Suppressor macrophage treated with lipopolysaccharide for 4 hours (primary cell): ENCODE measurements at places on chromosomes 3 and 15.

GRCh38 chr3:59082106-59082505 is 32.3 kb upstream of the CFAP20DC start:
- DNase-seq, result peak; percentile 33

- no peak for DNase-seq
Measured at GRCh38 chr3:188590557-188590956, 436.6 kb downstream of the LPP start.

DNA sequence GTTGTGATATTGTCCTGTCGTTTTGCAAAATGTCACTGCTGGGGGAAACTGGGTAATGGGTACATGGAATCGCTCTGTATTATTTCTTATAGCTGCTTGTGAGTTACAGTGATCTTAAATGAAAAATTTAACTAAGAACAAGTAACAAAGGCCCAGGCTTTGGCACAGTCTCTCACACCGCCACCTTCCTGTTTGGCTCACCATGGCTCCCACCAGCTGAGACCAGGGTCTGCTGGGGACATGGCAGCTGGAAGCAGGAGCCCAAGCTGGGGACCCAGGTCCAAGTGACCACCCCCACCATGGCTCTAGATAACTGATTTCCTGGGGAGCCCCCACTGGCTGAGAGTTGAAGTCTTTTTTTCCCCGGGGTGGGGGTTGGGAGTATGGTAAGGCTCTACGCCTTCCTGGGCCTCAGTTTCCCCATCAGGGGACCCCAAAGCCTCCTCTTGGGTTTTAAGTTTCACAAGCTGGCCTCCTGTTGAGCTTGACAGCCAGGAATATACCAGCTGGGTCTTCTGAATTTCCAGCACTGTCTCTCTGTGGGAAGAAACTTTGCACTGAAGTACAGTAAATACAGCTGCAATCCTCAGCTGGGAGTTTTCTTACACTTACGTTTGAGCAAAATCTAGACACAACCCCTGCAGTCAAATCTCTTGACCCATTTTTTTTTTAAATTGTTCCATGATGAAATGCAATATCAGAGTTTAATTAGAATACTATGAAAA is 26.1 kb downstream of the ABTB1 start:
- DNase-seq, result no peak

- no peak for DNase-seq
Measured at GRCh38 chr3:188253800-188254452, 100.0 kb downstream of the LPP start.

DNA sequence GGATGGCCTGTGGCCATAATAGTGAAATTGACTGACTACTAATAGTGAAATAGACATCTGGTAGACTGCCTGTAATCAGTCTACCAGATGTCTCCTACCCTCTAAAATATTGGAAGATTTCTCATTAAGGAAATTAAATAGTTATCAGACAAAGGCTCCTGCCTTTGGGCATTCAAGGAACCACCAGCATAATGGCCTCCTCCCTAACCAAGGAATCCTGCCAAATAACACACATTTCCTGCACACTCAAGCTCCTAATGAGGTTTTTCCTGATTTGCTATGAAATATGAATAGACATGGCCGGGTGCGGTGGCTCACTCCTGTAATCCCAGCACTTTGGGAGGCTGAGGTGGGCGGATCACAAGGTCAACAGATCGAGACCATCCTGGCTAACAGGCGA is 14.6 kb downstream of the NUSAP1 start:
- DNase-seq, result no peak

DNA sequence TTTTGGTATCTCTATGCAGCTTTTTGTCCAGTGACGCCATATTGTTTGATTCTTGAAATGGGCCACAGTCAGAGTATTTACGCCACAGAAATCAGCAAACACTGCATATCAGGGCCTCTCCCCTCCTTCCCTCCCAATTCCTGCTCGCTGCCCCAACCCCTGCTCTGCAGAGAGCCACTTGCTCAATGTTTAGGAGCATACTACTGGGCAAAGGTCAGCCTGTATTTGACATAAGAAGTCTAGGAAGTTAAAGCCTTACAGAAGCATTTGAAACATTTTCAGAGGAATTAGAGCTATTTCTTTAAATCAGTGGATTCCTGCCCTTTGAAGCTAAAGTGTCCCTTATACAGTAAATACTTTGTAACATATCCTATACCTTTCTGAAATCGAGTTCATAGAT is 17.4 kb upstream of the RARB start:
- DNase-seq, result no peak

DNA sequence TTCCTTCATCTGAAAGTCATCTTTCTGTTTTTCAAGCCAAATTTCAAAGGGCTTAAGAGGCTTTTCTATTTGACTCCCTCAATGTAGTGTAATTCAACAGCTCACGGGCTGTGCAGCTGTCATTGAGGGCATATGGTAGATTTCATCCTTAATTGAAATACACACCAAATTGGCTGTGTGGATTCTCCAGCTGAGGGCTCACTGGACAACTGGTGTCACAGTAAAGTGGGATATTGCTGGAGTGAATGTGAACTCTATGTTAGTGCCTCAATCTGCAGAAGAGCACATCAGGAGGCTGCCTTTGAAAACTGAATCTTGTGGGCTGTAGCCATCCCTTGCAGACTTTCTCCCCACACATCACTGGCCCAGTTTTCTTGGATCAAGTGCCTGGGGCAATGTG is 120.1 kb downstream of the GALK2 start:
- DNase-seq, result no peak

- no peak for DNase-seq
Measured at GRCh38 chr3:61608072-61608471, 46.7 kb downstream of the PTPRG start.

- no peak for DNase-seq
Measured at GRCh38 chr3:149969110-149969939, 1.4 kb downstream of the PFN2 start.

DNA sequence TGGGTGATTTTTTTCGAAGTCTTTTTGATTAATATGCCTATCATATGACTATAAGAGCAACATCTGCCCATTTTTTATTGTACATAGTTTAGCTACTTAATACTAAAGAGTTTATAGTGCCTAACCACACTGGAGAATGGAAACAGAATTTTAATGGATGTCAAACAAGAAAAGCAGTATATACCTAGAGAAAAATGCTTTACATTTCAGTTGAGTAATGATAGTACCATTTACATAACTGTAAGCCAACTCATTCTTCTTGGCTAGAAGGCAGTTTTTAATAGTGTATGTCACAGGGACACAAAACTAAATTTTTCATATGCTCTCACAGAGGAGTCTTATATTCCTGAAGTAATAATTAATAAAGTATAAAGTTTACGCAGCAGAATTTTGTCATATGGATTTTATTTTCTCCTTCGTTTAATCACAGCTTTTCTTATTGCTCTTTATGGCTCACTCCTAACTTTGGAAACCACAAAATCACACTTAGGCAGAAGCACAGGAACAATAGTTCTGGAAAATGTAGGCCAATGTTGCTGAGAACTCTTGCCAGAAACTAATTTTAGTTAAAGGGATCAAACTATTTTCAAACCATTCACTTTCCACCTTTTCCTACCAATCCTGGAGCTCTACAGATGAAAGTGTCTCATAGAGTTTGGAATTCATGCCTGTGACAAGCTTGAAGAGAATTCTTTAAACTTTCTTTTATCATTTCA is 243.6 kb downstream of the ZIC1 start:
- DNase-seq, result no peak

- no peak for DNase-seq
Measured at GRCh38 chr15:35427091-35427490, 118.9 kb downstream of the DPH6 start.

GRCh38 chr15:78131295-78132061 is at the start of gene CIB2:
TSS of gene CIB2 (minus strand) at chr15:78131445. CDS start at chr15:78131215, 230 bp downstream.
- peak; percentile 83 for DNase-seq

- peak; percentile 37 for DNase-seq
Measured at GRCh38 chr3:51686512-51687215, 15.6 kb downstream of the TEX264 start.

- DNase-seq, result peak; percentile 55
Measured at GRCh38 chr3:143970773-143971358, 757 bp upstream of the DIPK2A start.

GRCh38 chr15:95025924-95026728 is 794.8 kb downstream of the MCTP2 start:
- peak; percentile 2 for DNase-seq

- no peak for DNase-seq
Measured at GRCh38 chr15:92951800-92952457, 51.8 kb downstream of the CHD2 start.

DNA sequence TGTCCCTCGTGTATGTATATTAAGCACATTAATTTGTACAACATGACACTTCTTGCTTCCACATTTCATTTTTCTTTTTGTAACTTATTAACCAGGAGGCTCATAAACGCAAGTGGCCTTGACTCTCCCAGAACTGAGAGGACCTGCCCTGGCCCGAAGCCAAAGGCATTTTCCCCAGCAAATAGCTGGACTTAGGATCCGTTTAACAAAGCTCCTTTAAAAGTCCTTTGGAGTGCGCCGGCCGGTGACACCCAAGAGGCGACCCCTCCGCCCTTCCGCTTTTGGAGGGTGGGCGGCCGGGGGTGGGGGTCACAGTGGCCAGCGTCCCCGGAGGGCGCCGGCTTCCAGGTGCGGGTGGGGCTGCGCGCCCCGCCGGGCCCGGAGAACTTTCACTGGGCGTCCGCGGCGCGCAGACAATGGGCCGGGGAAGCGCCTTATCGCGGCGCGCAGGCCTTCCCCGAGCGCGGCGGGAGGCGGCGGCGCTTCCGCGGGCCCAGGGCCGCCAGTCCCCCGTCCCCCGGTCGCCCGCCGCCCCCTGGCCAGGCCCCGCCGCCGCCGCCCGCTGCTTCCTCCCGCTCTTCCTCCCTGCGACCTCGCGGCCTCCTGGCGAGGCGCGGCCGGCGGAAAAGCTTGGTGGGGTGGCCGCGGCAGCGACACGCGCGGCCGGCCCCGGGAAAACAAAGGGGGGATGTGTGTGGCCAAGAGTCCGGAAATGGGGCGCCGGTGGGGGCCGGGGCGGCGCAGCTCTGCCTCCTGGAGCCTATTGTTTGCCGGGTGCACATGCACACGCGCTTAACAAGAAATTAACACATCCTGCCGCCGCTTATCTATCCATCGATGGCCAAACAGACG is 613.4 kb downstream of the MCTP2 start:
- DNase-seq, result no peak

DNA sequence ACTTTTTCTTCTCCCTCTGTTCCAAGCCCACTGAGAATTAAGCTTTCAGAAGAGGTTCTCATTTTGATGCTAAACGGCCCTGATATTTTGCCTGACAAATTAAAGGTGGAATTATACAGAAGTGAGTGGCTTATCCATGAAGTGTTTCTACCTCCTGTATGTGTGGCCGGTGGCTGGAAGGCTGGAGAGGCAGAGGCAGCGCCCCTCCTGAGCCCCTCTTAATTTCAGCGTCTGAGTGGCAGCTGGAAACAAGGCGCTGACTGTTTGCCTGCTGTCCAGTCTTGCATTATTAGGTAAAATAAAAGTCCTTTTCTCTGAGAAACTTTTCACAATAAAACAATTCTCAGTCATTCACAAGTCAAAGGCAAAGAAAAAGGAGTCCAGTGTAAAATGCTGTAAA is 685.7 kb downstream of the MCTP2 start:
- no peak for DNase-seq

DNA sequence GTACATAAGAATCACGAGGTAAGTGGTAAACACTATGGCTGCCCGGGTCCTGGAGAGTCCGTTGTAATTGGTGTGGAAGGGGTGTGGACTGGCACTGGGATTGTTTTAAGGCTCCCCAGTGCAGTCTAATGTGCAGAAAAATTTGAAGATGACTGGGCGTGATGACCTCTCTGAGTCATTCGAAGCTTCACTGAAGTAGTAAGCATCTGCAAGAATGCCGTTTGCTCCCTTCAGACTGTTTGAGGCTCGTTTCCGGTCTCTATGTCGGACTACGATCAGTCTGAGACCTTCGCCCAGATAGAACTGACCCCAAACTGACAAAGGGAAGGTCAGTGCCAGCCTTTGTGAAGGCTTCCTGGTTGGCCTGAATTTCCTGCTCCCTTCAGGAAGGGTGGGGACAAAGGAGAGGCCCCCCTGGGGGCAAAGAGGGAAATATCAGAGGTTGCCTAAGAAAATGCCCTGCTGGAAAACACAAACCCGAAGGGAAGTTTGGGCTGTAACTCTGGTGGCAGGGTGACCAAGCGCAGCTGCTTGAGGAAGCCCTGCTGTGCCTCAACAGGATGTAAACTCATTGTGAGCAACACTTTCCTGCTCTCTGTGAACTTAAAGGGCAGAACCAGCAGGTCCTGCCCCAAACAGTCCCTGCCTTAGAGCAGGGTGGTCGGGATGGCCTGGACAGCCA is 34.6 kb downstream of the BTD start:
- peak; percentile 77 for DNase-seq

GRCh38 chr3:157922614-157923013 is 183.6 kb downstream of the SHOX2 start:
- DNase-seq, result no peak

- DNase-seq, result no peak
Measured at GRCh38 chr3:140712301-140712700, 34.4 kb downstream of the TRIM42 start.

DNA sequence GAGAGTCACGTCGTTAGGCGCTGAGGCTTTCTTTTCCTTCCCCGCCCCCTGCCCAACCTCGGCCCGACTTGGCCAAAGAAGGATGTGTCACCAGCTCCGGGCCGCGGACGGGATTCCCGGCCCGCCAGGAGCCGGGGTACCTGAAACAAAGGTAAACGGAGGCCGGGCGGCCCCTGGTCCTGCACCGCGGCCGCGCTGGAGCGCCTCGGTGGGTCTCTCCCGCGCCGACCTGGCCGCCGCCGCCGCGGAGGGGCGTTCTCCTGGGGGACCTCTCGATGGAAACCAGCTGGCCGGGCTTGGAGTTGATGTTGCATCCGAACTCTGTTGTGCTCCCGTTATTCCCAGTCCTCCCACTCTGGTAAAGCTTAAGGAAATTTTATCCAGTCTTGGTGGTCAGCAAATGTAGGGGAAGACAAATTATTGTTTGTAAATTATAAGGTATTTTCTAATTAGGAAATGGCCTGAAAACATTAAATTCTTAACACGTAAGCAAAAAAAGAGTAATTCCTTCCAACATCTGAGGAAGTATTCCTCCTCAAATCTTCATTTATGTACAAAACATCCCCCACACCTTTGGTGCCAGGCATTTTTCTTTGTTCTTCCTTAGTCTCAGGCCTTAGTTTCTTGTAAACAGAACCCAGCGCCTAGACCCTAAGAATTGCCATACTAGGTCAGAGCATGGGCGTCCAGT is 888 bp downstream of the PPP2R3A start:
- no peak for DNase-seq

DNA sequence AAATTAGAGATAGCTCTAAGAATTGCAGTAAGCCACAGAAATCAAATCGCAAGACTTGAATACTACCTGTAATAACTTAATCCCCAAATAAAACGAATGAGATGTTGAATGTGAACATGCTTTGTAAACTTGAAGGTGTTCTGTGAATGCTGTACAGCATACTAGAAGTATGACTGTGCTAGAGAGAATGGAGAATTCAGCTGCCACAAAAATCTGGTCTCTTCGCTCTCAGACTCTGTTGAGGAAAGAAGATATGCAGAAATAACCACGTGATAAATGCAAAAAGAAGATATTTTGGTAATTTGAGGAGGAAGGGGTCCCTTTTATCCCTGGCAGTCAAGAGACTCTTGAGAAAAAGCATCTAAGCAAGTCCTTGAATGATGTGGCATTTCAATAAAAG is 37.3 kb downstream of the ZBTB38 start:
- no peak for DNase-seq
